ENCODE measurements at places on chromosomes 1 and 21.

DNA sequence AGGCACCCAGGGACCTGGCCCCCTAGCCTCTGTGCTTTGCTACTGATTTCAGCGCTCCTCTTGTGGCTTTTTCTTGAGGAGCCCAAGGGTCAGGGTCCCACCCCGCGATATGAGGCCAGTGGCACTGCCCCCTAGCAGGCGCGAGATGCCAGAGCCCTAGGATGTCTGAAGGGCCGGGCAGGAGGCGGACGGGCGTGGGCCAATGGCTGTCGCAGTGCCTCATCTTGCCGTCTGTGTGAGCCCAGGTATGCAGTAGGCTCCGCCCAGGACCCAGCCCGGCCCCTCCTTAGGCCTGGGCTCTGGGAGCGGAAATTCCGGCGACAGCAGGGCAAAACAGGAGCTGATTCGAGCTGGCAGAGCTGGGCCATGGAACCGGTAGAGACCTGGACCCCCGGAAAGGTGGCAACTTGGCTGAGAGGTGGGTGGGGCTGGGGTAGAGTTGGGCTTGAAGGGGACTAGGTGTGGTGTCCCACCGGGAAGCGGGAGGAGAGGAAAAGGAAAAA, at the start of gene CNKSR1:
CNKSR1 (plus strand) TSS at position 310 of the 503 bp plus-strand sequence; CDS start at position 367, 57 bp downstream.
- DNase-seq: peak; percentile 86

- no peak for DNase-seq
Observed at GRCh38 chr1:245108909-245109308, 45.9 kb upstream of the KIF26B start.

DNA sequence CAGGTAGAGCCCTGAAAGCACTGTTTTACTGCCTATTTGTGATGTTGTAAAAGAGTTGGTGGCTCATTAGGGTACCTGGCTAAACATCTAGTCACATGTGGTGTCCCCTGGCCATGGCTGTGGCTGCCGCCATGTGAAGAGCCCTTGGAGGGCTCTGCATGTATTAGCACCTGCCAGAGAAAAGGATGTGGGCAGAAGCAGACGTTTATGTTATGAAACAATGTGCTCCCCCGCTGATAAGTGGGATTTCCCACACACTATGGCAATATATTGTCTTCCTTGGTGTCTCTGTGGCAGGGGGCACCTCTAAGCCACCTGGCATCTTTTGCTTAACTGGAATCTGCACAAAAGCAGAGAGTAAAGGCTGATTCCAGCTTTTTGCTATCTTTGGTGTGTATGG, 9.6 kb downstream of the TENT5C start:
- no peak for DNase-seq

- no peak for DNase-seq
Observed at GRCh38 chr21:34129901-34130715, 56.7 kb downstream of the MRPS6 start.

- DNase-seq: no peak
Observed at GRCh38 chr1:78561856-78562255, 58.4 kb upstream of the IFI44L start.

DNA sequence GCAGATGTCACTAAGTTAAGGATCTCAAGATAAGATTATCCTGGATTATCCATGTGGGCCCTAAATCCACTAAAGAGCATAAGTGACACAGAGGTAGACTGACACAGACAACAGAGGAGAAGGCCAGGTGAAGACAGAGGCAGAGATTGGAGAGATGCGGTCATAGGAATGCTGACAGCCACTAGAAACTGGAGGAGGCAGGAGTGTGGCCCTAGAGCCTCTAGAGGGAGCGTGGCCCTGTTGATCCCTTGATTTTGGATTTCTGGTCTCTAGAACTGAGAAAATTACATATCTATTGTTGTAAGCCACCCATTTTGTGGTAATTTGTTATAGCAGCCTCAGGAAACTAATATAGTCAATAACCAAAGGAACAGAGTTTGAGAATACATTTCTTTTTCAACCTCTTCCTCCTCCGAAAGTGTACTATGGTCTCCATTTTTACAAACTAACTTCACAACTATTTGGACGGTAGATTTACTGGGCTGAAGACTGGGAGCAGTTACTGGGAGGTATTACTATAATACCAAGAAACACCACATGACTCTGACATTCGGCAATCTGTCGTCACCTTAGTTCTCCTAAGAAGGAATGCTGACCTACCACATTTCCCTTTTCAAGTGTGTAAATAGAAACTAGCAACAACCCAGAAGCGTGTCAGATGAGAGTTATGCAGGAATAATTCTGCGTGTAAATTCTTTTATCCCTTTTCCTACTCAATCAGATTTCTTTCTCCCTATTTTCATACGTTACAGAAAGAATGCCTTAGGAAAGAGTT, 116.0 kb upstream of the ZNHIT6 start:
- DNase-seq: no peak

- no peak for DNase-seq
Observed at GRCh38 chr1:54387419-54387818, 18.8 kb downstream of the SSBP3 start.

GRCh38 chr1:210373878-210374599, 45.3 kb downstream of the HHAT start:
- DNase-seq: peak; percentile 92

DNA sequence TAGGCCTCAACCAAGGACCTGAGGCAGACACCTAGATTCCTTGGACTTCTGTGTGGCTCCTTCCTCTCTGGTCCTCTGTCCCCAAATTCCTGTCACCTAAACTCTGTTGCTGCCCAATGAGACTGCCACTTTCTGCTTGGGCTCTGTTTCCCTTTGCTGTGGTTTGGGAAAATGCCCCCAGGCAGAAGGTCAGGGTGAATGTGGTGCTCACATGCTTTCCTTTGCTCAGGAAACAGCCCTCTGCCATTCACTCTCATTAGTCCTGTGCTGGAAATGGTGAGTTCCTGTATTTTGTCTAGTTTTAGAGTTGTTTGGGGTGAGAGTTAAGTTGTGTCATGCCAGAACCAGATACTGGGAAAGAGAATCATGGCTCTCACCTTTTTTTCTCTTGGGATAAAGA, 22.7 kb upstream of the SHE start:
- no peak for DNase-seq

DNA sequence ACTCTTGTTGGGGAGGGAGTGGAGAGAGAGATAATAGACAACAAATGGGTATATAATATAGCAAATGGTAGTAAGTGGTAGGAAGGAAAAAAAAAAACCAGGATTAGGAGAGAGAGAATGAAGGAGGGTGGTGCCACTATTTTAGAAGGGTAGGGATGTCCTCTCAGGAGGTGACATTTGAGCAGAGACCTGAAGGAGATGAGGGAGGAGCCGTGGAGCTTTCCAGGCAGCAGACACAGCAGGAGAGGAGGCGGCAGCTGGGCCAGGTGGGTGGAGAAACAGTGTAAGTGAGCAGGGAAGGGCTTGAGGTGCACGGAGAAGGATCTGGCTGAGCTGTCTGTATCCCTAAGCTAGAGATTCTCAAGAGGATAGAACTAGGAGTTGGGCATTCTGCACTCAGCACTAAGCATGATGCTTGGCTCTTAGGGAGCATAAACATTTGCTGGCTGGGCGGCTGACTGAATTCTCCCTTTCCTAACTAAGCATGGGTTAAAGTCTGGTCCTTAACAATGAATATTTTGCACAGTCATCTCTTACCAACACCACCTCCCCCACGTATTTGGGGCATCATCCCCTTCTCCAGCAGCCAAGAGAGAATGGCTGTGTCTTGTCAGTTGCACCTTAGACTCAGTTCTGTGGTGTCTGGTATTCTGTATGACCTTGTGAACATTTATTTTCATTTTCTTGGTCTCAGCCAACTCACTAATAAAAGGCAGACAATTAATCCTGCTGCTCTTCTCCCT, 27.6 kb upstream of the SARS1 start:
- DNase-seq: no peak

- no peak for DNase-seq
Observed at GRCh38 chr1:8382608-8383505, 64.9 kb downstream of the SLC45A1 start.

DNA sequence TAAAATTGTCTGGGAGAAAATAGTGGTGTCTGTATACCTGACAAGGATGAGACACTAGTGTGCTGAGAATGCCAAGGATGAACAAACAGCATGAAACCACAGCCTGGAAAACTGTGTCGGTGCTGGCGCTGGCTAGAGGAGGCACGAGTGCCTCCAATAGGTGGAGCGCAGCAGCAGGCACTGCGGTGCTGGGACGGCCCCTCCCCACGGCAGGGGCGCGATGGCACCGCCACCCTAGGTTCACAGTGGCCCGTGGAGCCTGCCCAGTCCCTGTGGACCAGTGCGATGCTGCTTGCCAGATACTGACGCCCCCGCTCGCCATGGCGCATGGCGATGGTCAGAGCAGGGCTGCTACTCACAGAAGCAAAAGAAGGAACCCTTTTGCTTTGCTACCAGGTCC, 6.8 kb downstream of the CFAP410 start:
- DNase-seq: no peak

- no peak for DNase-seq
Observed at GRCh38 chr1:207804721-207805468, 53.0 kb downstream of the CD46 start.

GRCh38 chr1:84711121-84711520, 20.9 kb upstream of the SSX2IP start:
- no peak for DNase-seq

DNA sequence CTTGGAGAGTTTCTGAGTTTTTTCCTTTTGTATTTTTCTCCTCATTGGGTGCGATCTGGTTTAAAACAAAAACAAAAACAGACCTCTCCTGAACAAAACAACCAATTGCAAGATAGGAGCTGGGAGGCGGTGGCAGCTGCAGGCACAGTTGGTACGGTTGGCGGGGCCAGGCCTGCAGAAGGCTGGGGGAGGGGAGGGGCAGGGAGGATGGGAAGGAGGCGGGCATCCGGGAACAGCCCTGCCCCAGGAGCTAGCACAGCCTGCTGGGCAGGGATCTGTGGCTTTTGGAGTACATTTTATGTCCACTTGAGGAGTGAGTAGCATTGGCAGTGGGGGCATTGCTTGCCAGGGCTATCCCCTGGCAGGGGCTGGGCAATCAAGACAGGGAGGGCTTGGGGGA, 5.2 kb downstream of the CAPN9 start:
- DNase-seq: no peak

DNA sequence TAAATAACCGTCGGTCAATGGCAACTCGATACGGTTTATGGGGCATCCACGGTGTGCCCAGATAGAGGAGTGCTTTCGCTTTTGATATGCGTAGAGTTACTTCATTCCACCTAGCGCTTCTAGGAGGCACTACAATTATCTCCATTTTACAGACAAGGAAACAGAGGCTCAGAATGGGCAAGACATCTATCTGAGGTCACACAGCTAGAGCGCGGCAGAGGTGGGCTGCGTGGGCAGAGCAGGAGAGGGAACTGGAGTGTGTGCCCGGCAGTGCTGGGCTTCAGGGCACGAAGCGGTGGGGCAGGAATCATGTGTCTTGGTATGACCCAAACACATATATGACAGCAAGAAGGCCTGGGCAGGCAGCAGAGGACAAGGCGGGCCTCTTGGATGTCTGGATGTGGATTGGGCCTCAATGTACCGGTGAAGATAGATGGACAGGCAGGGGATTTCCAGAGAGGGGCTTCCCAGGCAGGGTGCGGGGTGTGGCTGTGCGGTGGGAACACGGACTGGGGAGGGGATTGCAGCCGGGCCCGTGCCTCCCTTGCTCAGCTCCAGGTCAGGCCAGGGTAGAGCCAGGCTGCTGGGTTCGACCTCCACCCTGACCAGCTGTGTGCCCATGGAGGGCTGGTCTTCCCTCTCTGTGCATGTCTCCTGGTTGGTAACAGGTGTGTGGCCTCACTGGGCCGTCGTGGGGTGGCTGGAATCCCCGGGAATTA, 21.2 kb downstream of the TP73 start:
- no peak for DNase-seq

DNA sequence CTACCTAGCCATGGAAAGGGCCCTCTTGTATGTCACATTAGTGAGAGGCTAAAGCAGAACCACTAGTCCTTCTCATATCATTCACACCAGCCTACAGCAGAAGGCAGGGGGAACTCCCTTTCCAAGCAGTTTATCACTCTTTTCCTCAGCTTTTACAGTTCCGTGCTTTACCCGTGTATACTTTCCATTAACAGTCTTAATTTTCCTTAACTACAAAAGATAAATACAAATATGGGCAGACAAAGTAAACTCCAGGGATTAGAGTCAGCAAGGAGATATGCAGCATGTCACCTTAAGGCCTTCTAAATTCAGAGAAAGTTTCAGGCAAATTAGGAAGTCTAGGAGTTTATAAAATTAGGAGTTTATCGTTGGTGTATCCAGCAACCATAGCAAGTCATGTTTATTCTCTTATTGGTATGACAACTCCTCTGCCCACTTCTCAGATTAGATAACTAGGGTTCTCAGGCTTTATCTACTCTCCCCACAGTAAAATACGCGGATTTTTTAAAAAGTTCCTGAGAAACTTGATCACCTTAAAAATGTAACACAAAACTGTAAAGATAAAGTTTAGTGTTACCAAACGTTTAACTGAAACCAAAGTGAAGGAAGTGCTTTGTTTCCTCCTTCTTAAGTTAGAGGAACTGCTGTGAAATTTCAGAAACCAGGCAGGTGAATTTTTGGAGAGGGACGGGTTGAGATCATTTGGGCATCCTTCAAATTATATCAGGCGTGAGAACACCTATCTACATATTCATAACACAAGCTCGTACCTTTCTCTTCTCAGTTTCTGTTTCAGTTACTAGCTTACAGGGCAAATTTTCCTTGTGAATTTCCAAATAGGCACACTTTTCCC, 42.7 kb upstream of the SLC19A2 start:
- no peak for DNase-seq

GRCh38 chr21:33047231-33047630, 21.5 kb downstream of the OLIG2 start:
- DNase-seq: no peak

GRCh38 chr1:244963231-244963826, 99.0 kb upstream of the HNRNPU start:
- no peak for DNase-seq

DNA sequence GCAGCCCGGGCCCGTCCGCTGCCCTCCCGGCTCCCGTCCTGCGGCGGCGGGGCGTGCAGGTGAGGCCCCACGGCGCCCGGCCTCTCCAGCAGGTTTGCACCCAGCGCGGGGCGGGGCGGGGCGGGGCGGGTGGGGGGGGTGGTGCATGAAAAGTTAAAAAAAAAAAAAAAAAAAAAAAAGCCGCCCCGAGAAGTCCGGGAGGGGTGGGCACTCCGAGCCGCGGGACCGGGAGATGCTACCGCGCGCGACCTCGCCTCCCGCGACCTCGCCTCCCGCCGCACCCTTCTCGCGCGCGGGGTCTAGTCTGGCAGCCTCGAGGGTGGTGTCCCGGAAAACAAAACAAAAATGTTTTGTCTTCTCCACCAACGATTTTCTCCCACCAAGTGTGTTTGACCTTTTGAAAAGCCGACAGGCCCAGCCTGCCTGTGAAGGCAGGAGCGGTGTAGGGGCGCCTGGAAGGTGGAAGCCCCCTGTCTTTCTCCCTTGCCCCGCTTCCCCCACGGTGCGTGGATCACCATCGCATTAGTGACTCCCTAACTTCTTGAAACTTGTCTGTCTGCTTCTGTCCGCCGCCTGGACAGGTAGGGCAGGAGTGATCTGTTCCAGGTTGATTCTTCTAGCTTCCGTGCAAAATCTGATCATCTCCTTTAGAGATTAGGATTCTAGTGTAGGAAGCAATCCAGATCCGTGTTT, 569 bp downstream of the RCAN3 start:
- no peak for DNase-seq

DNA sequence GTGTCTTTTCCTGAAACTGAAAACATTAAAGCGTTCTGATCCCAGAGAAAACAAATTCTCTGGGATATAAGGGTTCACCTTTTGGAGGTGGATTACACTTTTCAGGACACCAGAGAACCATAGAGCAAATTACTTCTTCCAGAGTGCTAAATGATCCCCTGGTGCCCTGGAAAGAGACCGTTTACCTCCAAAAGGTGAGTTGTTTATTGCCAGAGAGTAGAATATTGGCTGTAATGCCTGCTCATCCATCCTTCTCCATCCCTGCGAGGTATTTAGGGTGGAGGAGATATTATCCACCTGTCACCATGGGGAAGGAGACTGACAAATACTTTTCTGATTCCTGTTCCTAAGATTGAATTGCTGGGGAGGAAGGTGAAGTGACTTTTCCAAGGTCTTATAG, 30.4 kb downstream of the PBX1 start:
- no peak for DNase-seq
